ENCODE measurements at places on chromosomes 6 and 20.

- no peak for DNase-seq
Observed at GRCh38 chr6:17280552-17281090, 540 bp upstream of the RBM24 start.

DNA sequence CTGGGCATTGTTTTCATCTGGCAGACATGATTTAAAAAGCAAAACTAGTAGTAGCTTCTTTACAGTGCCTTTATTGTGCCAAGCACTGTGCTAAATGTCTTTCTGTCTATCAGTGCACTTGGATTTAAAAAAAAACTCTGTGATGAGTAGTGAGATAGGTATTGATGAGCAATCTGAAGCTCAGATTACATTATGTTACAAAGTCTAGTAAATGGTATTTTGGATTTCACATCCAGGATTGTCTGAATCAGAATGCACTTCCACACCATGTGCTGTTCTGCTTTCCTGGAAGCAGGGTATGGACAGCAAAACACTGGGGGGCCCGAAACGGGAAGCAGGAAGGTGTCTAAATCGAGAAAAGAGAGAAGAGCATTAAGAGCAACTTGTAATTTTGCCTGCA is 103.4 kb upstream of the CCN2 start:
- peak; percentile 47 for DNase-seq

DNA sequence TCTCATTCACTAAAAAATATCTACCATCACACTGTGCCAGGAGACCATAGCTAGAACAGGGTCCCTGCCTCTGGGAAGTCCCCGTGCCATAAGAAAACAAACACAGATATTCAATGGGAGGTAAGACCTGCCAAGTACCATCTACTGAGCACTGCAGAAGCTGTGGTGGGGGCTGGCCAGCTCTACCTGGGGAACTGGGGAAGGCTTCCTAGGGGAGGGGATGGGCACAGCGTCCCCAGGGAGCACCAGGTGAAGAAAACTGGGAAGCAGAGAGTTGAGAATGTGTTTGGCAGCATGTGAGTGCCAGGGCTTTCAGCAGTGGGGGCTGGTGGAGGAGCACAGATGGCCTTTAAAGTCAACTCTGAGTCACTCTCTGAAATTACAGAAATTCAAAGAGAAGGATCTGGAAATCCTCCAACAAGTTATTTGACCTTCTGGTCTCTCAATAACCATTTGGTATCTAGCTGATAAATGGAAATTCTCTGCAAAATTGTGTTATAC is 85.2 kb downstream of the SHLD1 start:
- no peak for DNase-seq

GRCh38 chr6:36985417-36985807 is 584 bp downstream of the MTCH1 start:
- DNase-seq: no peak

DNA sequence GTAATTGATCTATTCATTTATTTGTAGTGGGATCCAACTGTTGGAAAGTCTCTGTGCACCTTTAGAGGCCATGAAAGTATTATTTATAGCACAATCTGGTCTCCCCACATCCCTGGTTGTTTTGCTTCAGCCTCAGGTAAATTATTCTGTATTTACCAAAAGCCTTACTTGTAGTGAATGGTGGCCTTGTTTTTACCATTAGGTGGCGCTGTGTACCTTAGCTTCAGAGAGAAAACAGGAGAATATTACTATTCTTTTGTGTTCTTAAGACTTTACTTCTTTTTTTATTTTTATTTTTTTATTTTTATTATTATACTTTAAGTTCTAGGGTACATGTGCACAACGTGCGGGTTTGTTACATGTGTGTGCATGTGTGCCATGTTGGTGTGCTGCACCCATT is 23.7 kb downstream of the PEX7 start:
- peak; percentile 28 for DNase-seq

GRCh38 chr6:158559895-158560835 is at the start of gene TMEM181:
Gene TMEM181 (plus strand): TSS chr6:158560091. CDS start chr6:158560225, 134 bp downstream.
- peak; percentile 69 for DNase-seq

- DNase-seq: no peak
Observed at GRCh38 chr6:91667596-91667995, 1080.7 kb upstream of the MAP3K7 start.

GRCh38 chr6:162056061-162056460 is 671.5 kb downstream of the PRKN start:
- no peak for DNase-seq

DNA sequence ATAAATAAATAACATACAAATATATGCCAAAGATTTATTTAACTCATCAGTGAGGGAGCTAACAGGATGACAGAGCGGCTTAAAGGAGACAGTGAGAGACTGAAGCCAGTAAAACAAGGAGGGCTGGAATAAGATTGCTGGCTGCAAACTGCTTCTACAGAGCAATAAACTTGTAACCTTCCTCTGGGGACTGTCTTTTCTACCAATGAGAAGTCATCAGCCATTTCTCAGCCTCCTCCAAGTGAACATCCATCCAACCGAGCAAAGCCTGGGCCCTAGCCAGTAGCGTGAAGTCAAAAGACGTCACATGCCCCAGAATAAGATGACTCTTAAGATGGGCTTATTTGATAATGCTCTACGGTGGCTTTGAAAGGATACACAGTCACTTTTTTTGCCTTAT is 42.5 kb downstream of the CPXM1 start:
- DNase-seq: no peak

- DNase-seq: peak; percentile 57
Observed at GRCh38 chr6:136647363-136647852, 97.2 kb upstream of the MAP7 start.

GRCh38 chr20:23020230-23021018 is 14.7 kb upstream of the SSTR4 start:
- DNase-seq: no peak

DNA sequence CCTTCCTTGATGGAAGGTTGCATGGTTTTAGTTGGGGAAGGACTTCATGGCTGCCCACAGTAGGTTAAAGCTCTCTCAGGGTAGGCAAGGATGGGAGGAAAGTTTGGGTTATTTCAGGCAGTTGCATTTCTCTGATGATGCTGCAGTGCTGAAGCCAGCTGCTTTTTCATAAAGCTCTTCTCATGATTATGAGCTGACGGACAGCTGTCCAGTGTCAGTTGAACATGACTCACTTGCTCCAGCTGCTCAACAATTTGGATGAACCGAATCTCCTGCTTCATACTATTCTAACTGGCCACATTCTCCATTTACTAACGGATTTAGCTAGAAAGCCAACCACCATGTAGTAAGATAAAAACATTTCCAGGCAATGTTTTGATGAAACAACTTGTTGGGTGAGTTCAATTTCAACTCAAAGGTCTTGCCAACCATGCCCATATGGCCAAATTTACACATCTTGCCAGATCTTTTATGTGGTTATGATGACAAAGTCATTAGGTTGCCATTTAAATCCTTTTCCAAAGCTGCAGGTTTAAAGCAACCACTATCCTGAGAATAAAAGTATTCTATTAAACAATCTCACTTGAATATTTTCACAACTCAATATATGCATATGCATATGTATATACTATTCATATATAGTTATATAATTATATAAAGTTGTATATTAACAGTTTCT is 125.9 kb downstream of the HS3ST5 start:
- no peak for DNase-seq

- no peak for DNase-seq
Observed at GRCh38 chr6:17714177-17714576, 7.5 kb upstream of the NUP153 start.

- DNase-seq: no peak
Observed at GRCh38 chr20:56205346-56205745, 43.2 kb upstream of the MC3R start.

DNA sequence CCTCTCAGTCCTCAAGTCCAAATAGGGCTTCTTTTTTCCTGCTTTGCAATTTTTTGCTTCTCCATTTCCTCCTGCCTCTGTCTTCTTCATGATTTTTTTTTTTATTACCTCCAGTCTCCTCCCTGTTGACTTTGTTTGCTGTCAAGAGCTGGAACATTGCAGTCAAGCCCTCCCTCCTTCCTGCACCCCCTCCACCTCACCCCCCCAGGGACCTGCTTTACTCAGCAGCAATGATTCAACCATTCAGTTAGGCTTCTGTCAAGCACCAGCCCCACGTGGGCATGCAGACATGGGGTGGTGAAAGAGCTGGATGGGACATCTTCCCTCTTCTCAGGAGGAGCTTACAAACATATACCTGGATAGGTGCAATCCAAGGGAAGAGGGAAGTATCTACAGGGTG is 142.4 kb downstream of the LRFN2 start:
- peak; percentile 28 for DNase-seq

DNA sequence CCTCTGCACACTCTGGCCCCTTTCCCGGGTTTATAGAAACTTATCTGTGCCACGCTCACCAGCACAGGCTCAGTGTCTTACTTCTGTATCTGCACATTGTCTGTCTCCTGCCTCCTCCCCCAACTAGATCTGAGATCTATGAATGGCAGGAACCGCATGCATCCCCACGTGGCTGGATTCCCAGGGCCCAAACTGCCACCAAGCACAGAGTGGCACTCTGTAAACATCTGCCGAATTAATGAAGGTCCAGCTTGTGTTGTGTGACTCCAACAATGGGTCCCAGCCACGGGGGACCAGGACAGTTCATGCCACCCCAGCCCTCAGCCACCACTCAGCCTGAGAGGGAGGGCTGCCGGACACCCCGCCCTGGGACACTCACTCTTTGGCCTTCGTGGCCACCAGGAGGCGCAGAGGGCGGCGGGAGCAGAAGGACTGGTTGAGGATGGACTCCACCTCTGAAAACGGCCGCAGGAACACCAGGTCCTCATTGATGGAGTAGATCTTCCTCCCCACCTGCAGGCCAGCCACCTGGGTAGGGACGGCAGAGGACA is 171.1 kb downstream of the PREX1 start:
- no peak for DNase-seq

GRCh38 chr6:3913958-3914337 is 64.8 kb downstream of the FAM50B start:
- no peak for DNase-seq

GRCh38 chr6:30618270-30618797 is 694 bp downstream of the MRPS18B start:
- DNase-seq: no peak

GRCh38 chr6:12049165-12049564 is 37.1 kb downstream of the HIVEP1 start:
- DNase-seq: no peak

- DNase-seq: no peak
Observed at GRCh38 chr20:8117636-8118035, 14.4 kb upstream of the PLCB1 start.

DNA sequence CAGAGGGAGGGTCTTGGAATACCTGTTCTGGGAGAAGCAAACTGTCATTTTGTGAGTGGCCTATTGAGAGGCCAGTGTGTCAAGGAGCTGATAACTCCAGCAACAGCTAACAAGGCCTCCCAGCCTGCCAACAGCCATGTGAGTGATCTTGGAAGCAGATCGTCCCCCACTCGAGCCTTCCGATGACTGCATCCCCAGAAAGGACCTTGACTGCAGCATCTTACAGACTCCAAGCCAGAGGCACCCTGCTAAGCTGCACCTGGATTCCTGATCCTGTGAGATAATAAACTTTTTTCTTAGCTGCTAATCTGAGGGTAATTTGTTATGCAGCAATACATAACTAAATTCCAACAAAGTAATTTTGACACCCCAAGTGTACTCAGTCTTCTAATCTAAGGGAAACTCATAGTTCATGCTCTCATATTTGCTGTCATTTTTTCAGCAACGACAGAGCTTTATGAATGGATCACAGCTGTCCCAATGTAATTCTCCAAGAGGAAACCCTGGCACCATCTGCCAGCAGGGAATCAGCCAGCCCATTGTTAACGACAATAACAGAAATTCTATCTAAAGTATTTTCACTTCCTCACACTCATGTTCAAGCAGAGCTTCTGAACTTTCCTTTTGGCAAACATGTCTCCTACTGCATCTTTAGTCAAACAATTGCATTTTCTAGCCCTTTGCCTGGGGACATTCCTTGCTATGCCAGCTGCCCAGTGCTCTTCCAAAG is 470.2 kb upstream of the BTBD3 start:
- no peak for DNase-seq

GRCh38 chr6:170311696-170312095 is 5.1 kb downstream of the FAM120B start:
- DNase-seq: no peak

GRCh38 chr6:53869964-53870363 is 75.2 kb downstream of the LRRC1 start:
- no peak for DNase-seq

- no peak for DNase-seq
Observed at GRCh38 chr6:55536391-55536956, 42.5 kb downstream of the HMGCLL1 start.

- DNase-seq: no peak
Observed at GRCh38 chr6:107535626-107536025, 45.7 kb downstream of the SOBP start.

DNA sequence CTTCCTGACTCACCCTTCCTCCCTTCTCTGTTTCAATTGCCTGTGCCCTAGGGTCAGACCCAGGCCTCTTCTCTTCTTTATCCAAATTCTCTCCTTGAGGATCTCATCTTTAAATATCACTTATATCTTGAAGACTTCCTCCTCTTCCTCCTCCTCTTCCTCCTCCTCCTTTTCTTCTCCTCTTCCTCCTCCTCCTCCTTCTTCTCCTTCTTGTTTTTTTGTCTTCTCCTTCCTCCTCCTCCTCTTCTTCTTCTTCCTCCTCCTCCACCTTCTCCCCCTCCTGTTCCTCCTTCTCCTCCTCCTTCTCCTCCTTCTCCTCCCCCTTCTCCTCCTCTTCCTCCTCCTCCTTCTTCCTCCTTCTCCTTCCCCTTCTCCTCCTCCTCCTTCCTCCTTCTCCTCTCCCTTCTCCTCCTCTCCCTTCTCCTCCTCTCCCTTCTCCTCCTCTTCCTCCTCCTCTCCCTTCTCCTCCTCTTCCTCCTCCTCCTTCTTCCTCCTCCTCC is 127.6 kb upstream of the AKIRIN2 start:
- no peak for DNase-seq

DNA sequence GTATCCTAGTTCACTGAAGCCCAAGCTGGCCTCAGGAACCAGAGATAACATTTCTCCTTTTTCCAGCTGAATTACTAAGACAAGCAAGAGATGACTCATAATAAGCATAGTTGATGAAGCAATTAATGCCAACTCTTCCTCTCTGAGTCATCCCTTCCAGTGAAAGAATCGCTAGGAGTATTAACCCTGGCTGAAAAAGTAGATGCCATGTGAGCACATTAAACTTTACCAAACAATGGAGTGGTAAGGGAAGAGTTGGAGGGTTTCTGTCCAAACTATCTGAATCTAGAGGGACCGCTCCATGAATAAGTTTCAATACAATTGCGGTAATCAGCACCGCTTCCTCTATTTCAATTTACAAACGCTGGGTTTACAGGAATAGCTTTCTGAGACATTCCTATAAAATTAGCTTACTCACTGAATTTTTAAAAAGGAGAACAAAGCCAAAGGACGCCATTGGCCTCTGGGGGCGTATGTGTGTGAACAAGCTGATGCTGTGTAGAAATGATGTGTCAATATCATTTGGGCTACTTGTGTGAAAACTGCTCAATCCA is 48.3 kb downstream of the ATXN1 start:
- DNase-seq: peak; percentile 90

- no peak for DNase-seq
Observed at GRCh38 chr6:136771306-136771705, 21.0 kb downstream of the MAP3K5 start.

- no peak for DNase-seq
Observed at GRCh38 chr6:102149191-102149590, 755.7 kb downstream of the GRIK2 start.

Data from stromal cell of bone marrow (primary cell).